Omental fat pad (tissue), 4 donors: ENCODE measurements at places on chromosomes 7 and 10. TPM values are rescaled to one million over a fixed set of nuclear protein-coding genes. Genes with fewer than 3 reads are reported as not detected.

The INHBA gene
- total RNA-seq = 3.5 TPM

The GIMAP8 gene
- total RNA-seq = 14.4 TPM

The SEMA3D gene
- 5.2 TPM for total RNA-seq

The CHRM2 gene
- total RNA-seq = not detected

The VWDE gene
- total RNA-seq = 0.25 TPM

The MKI67 gene
- total RNA-seq = 0.63 TPM

The IRF5 gene
- 19.4 TPM for total RNA-seq
